Naive thymus-derived CD4-positive, alpha-beta T cell (primary cell): ENCODE measurements at places on chromosomes 7 and 10. TPM values are rescaled to one million over a fixed set of nuclear protein-coding genes. Genes with fewer than 3 reads are reported as not detected.

DNA sequence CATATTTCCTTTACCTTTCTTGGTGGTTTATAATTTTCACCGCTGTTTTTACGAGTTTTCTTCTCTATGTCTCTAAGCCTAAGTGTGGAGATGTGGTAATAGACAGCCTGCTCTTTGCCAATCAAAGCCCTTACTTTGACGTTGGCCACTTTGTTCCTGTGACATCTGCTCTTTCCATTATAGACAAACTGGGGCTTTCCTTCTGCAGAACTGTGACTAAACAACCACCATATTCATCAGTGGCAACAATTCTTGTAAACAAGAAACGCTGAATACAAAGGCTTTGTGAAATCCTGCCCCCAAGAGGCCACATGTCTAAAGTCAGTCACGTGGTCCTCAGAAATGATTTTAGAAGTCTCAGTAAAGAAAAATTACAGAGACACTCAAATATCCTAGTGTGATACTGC, 59.6 kb upstream of the CAPZA2 start:
- DNase-seq, result peak; percentile 16

DNA sequence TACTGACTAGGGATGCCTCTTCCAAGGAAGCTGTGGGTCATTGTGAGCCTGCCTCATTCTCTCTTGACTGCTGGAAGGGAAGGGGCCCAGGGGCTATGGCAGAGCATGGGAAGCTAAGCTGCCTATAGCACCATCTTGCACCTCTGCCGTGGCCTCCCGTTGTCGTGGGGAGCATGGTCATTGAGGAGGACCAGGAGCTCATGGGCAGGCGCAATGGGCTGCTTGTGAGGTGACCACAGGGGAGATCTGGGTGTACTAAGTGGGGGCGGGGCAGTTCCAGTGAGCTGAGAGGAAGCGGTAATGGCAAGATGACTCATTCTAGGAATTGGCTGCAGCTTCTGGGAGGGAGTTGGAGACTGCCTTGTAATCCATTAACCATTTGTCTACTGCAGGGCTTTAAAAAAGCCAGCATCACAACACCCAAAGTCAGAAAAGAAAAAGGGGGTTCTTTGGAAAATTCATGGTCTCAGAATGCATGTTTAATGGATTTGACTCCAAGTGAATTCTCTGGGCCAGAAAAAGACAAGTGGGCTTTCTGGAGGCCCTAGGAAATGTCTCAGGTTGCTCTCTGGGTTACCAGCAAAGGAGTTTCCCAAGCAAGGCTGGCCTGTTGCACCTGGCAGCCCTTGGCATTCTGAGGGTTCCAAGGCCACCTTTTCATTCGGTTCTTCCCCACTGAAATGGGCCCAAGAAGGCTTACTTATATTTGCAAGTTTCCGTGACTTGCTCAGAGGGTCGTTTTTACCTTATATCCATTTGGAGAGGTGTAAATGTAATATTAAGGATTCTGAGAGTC, 3.6 kb downstream of the DUSP5 start:
- no peak for DNase-seq

Gene FAM25G
- polyA plus RNA-seq, result not detected

Gene CPA4
- not detected for polyA plus RNA-seq

Gene FEZF1
- not detected for polyA plus RNA-seq

Gene BLNK
- 0.18 TPM for polyA plus RNA-seq
